Endodermal cell (in vitro differentiated cells): ENCODE measurements at places on chromosomes 1 and 21.

GRCh38 chr1:119779869-119780356 is 11.2 kb upstream of the HMGCS2 start:
- DNase-seq = no peak

- no peak for DNase-seq
Observed at GRCh38 chr1:77899647-77900320, 11.4 kb downstream of the NEXN start.

DNA sequence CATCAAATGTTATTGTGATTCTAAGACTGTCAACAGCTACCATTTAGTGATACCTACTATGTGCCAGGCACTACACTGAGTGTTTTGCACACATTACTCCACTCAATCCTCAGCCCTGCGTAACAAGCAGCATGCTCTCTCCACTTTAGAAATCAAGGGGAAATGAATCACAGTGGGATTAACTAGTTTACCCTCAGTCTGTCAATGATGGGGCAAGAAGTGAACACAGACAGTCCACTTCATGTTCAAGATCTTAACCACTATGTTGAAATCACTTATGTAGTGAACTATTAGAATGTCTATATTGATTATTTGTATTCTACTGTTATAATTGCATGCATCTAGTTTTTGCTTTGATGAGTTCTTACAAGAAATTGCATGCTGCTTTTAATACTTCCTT is 165.3 kb downstream of the LTN1 start:
- DNase-seq = no peak

- no peak for DNase-seq
Observed at GRCh38 chr1:208450958-208451357, 206.8 kb upstream of the PLXNA2 start.

- no peak for DNase-seq
Observed at GRCh38 chr1:243311809-243312208, 56.0 kb downstream of the SDCCAG8 start.

DNA sequence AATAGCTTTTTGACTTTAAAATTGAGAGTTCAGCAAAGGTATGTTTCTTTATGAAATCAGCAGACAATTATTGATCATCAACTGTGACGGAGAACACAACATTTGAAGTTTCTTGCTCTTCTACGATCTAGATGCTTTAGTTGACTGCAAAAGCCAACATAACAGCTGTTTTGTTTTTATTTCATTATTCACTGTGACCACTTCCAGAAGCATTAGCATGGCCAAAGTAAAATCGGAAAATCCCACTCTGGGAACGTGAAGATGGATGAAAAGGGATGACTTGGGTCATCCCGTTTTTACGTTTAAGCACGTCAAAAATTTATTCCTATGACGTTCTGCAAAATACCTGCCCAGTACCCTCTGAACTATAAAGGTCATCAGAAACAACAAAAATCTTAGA is 833.0 kb upstream of the ADAMTS5 start:
- no peak for DNase-seq

DNA sequence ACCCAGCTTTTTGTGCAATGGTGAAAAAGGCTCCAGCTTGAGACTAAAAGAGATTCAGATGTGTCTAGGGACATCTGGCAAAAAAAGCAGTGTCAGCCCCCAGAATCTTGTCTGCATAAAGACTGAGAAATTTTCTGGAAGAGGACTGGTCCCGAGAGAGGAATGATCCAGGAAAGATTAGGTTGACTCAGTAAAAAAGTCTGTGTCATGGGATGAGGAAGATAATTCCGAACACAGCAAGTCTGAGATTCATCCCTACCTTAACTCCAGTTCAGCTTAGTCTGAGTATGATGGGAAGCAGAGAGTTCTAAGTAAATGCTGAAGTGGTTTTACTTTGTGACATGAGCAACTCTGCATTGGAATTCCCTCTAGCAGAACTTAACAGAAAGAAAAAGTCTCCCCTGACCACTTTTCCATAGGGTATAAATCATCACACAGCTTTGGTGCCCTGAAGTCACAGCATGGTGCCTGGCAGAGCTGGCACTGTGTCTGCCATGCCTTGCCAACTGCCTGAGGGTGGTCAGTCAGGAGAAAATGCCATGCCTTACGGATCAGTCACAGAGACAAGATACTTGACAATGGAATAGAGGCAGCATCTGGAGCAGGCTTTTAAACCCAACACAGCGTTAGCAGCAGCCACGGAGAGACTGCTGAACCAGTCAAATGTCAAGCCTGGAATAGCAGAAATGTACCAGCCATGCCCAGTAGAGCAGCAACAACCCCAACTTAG is 153.4 kb downstream of the ZC3H11B start:
- no peak for DNase-seq

GRCh38 chr1:94552071-94552586 is 10.6 kb upstream of the F3 start:
- DNase-seq = peak; percentile 69

GRCh38 chr1:43968348-43968948 is 1.4 kb upstream of the DPH2 start:
- peak; percentile 90 for DNase-seq

DNA sequence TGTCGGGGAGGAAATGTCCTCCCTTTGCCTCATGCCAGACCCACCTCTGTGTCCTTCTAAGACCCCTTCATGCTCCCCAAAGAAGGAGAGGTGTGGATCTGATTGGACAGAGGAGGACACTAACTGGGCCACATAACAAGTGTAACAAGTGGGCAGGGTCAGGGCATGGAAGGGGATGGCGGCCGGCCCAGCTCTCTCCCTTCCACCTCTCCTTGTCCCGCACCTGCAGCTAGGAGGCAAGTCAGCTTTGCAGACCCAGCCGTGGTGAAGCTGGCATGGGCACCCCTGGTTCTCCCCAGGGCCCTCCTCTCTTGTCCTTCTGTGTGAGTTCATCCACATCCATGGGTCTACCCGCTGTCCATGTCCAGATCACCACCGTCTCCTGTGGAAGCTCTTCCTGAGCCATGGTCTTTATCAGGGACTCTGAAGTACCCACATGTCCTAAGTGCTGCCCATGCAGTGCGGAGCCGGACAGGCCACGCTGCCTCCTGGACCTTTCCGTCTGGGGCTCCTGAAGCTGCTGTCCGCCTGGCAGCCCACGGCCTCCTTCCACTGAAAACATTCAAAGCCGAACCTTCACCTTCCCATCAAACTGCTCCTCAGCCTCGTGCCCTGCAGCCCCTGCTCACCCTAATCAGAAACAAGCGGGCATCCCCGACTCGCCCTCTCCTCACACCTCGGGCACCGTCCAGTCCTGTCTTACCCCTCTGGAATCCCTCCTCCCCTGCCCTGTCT is 460.5 kb downstream of the PTPRU start:
- no peak for DNase-seq

GRCh38 chr1:23748016-23748415 is 4.7 kb downstream of the ELOA start:
- DNase-seq = no peak

DNA sequence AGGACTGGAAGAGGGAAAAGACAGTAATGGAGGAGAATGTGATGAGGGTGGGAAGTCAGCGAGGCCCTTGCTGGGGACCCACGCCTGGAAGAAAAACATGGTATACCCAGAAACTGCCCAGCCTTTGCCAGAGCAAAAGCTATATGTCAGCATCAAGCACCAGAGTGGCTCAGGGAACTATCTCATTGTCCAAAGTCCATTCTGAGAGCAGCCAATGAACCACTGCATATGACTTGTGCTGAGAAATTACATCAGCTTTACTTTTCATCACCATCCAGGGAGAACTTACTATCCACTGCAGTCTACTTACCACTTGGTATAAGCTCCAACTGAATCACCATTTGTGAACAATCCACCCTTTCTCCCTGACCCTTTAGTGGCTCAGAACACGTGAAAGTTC is 148.1 kb downstream of the TTLL7 start:
- DNase-seq = no peak

DNA sequence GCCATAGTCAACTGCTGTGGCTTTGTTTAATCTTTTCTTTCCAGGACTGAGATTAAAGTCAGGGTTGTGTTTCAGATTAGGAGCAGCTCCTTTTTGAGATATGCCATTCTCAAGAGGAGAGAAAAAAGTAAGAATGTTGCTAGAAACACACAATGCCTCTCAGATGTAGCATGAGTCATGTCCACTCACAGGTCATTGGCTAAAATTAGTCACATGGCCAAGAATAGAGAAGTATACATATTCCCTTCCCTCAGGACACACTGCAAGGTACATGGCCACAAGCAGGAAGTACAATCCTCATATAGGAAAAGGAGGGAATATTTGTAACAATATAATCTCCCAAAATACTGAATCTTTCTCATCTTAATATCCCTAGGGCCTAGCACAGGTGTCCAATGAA is 141.9 kb upstream of the PTBP2 start:
- DNase-seq = no peak

- DNase-seq = no peak
Observed at GRCh38 chr1:32116531-32116930, 8.7 kb downstream of the KPNA6 start.

- DNase-seq = no peak
Observed at GRCh38 chr21:35275776-35276175, 226.7 kb upstream of the RUNX1 start.

- DNase-seq = no peak
Observed at GRCh38 chr1:201149400-201149799, 4.9 kb downstream of the TMEM9 start.

DNA sequence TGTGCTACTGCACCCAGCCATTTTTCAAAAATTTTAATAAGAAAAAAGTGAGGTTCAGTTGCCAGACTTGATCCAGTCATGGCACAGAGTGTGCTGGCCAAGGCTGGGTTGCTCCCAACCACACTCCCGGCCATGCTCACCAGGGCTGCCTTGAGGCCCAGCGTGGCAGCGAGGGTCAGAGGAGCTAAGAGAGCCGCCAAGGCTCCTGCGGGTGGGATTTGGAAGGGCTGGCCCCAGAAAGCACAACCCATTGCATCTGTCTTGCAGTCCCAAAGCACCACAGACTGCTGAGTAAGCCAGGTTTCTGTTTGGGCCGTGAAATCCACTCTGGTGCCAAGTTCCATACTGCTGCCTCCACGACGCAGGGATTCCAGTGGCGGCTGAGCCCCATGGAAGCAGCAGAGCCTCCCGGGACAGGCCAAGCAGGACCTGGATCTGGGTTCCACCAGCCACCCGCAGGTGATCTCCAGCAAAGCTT is 22.6 kb downstream of the ZBTB17 start:
- no peak for DNase-seq

DNA sequence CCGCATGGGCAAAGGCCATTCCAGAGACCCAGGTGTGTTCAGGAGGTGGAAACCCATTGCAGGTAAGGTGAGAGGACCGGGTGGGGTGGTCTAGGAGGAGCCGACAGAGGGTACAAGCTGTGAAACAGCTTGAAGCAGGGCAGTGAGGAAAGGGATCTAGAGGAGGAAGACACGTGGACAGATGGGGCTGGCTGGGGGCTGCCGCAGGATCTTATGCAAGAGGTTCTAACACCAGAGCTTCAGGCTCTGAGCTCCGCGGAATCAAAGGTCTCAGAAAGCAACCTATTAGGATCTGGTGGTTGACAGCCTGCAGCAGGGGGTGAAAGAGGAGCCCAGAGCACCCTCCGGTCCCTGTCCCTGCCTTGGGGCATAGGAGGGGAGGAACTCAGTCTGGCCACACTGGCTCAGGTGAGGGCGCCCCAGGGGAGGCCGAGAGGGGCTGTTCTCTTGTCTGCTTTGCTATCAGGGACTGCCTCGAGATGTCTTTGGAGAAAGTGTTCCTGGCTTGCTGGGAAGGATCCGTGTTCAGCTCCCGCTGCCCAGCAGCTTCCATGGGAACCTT is 1.9 kb downstream of the TFF1 start:
- no peak for DNase-seq

GRCh38 chr1:154954541-154954940 is 1.4 kb downstream of the PBXIP1 start:
- no peak for DNase-seq

- DNase-seq = peak; percentile 82
Observed at GRCh38 chr1:246324711-246325110, 182.4 kb downstream of the SMYD3 start.

- peak; percentile 86 for DNase-seq
Observed at GRCh38 chr1:15154480-15155036, 1.0 kb downstream of the TMEM51 start.

- DNase-seq = no peak
Observed at GRCh38 chr21:35622612-35623011, 437.7 kb downstream of the SETD4 start.

GRCh38 chr21:43321111-43321510 is 105.8 kb downstream of the SIK1 start:
- no peak for DNase-seq

DNA sequence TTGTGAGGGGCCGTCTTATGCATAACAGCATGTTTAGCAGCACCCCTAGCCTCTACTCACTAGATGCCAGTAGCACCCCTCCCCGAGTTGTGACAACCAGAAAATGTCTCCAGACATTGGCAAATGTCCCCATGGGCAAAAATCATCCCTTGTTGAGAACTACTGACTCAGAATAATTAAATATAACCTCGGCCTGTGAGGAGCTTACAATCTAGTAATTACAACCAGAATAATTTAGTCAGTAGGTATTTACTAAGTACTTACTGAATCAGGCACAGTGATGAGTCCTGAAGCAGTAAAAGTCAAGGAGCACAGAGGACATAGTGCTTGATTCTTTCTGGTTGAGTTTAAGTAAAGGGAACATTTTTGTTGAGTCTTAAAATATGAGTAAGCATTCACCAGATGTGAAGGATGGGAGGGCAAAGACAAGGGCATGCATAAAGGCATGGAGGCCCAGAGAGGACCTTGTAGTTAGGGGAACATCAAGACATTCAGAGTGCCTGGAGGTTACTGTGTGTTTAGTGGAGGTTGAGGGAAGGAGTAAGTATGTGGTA is 44.1 kb upstream of the KCNQ4 start:
- DNase-seq = no peak

DNA sequence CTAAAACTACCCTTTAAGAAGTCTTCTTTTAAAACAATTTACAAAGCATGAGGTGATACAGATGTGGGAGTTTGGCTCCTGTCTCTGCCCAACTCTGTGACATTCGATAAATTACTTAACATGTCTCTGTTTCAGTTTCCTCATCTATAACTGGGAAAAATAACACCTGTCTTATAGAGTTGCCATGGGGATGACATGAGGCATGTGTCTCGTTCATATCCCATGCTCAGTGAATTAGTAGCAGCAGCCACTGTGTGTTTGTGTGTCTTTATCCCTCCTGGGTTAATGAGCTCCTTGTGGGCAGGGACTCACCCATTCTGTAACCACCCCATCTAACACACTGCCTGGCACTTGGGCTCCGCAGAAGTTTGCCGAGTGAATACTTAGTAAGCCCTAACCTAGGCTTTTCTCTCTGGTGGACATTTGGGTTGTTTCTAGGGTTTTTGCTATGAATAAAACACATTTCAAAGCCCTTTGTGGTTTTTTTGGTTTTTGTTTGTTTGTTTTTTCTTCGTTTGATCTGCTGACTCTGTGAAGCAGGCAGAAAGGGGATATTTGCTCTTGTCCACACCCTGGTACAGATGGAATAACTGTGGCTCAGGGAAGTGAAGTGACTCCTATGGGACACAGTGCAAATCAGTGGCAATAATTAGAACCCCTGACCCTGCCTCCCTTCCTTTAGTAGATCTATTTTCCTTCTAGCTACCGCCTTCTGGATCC is 797 bp upstream of the KCNJ9 start:
- DNase-seq = no peak

DNA sequence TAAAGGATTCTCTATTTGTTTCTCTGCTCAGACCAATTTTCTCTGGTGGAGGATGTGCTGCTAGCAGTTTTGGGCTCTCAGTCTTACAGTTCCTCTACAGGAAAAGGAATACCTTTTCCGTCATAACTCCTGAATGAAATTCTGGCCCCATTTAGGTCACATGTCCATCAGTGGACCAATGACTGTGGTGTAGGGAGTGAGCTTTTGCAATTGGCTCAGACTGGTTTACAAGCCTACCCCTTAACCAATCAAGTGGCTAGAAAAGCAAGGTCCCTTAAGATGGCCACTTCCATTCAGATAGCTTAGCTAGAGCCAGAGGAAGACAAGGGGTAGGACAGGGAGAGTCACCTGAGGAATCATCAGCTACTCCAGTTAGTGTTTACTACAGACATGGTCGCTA is 16.4 kb upstream of the ZNF281 start:
- no peak for DNase-seq
